ENCODE measurements at places on chromosomes 7 and 10.
A peak's percentile ranks its signal among the peaks of the same experiment; 100 is the strongest.

DNA sequence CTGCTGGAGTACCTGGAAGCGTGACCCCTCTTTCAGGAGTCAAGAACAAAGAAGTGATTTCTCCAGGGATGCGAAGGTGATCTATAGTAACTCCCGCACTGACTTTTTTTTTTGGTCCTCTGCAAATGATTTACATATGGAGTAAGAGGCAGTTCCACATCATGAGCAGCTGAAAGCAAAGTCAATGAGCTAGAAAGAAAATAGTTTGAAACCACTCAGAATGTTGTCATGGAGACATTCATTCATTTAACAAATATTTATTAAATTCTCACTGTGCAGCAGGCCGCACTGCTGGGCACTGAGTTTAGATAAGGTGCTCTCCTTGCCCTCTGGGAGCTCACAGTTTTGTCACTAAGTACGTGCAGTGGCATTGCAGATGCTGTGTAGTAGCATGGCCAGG lies 206.7 kb downstream of the CAMK1D start:
- no peak for DNase-seq

DNA sequence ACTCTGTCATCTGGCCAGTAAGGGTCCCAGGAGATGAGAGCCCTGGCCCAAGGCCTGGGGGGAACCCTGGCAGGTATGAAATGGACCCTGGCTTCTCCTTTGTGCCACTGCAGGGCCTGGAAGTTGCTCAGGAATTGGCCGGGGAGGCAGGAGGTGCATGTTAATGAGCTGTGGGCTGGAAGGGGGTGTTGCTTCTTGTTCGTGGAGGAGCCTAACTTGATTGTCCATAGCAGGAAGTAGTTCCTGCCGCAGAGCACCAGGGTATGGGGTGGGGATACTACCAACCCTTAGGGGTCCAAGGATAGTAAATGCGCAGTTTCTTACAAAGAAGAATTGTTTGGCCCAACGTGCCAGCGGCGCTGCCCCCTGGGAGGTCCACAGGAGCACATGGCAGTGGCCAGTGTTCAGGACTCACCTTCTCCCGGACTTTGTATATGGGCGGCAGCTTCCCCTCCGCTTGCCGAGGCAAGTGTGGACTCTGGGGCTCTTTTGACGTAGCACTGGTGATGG lies 21.5 kb downstream of the TEX36 start:
- no peak for DNase-seq

DNA sequence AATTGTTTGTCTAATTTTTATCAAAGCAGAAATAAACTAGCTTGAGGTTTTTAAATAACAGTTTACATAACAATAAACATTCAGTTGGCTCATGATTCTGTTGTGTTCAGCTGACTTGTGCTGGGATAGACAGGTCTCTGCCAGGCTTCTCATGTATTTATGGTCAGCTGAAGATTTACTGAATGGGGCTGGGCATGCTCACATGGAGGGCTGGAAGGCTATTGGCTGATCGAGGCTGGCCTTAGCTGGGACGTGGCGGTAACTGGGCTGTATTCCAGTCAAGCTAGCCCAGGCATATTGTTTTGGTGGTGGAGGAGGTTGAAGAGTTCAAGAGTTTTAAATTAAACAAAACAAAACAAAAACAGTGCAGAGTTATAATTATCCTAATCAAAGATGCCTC lies 251.0 kb upstream of the MTPN start:
- DNase-seq, result no peak

- DNase-seq, result no peak
These were observed 196.1 kb upstream of the SVIL start for GRCh38 chr10:29830531-29831512.

DNA sequence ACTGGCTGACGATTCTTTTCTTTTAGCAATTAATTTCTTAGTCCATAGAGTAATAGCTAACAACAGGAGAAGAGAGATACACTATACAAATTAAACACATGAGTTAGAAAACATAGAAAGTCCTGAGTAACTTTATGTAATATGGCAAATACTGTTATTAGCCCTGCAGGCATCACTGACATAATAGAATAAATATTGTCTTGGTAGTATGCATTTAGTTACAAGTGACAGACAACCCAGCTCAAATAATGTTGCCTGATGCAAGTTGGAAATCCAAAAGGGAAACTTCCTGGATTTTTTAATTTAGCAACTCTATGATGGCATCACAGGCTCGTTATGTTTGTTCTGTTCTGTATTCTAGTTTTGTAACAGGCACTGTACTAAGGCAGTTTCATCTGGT lies 95.1 kb downstream of the DKK1 start:
- no peak for DNase-seq

DNA sequence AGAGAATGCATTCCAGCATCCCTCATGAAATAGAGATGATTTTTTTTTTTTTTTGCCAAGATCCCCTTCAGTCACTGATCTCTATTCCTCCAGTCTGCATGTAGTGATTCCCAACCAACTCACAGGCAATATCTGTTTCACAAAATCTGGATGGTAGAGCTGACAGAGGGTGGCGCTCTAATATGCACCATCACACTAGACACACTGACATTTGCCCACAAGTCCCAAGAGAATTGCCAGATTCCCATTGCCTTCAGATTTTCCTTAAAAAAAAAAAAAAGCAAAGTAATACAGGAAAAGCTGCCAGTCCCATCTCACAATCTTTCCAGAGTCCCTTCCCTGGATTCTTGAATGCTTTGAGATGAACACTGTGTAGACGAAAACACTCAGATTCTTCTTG lies 301.0 kb downstream of the SORCS1 start:
- DNase-seq, result no peak

DNA sequence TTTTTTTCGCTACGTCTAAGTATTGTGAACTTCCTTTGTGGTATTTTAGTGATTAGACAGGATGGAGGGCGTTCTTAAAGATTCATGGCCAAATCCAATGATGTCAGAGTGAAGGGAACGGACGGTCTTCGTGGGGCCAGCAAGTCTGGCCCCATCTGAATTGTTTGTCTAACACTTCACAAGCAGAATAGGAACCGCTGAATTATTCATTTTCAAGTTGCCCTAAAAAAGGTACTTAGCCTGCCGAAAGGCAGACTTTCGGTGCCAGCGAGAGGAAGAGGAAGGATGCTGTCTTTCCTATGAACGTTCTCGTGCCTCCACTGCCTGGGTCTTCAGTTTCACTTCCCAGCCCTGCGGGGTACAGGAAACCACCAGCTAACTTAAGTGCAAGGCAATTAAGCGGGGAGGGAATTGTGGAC lies 145.7 kb upstream of the SH2B2 start:
- no peak for DNase-seq

DNA sequence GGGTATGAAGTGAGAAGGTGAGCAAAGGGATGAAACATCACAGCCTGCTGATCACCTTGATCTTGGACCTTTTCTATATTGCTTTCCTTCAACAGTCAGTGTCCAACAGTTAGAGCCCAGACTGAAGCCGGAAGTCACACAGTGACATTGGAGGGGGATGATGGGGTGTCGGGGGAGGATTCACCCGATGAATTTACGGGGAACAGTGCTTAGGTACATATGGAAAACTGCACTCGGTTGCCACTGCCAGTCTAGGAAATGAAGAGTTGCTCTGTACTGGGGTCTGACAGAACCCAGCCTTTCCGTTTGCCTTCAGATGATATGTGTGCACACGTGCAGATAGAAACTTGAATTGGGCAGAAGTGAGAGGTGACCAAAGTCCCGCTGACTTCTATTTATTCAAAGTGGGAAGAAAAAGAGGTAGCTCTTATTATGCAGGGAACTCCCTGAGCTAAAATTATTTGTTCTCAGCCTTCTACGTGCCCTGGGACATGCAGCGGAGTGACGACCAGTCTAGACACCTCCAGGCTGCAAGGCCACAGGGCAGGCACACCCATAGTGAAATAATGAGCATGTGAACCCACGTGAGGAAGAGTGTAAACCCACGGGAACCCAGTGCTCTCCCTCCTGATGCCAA lies 107.2 kb upstream of the INHBA start:
- DNase-seq, result no peak

GRCh38 chr7:104956753-104957450 lies 57.1 kb upstream of the KMT2E start:
- DNase-seq, result no peak

DNA sequence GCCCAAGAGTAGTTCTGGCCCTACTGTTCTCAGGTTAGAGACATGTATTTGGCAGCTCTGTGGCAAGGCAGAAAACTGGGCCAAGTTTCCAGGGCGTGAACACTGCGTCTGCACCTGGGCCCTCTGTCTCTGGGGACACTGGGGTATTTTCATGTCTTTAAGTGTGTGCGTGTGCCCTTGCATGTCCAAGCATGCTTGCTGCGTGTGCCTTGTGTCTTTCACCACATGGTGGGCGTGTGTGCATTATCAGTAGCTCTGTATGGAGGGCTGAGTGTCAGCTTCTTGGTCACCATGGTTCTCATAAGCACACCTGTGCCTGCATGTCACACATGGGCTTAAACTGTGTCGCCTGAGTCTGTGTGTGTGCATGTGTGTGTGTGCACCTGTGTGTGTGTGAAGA lies 69.3 kb downstream of the HIPK2 start:
- no peak for DNase-seq

DNA sequence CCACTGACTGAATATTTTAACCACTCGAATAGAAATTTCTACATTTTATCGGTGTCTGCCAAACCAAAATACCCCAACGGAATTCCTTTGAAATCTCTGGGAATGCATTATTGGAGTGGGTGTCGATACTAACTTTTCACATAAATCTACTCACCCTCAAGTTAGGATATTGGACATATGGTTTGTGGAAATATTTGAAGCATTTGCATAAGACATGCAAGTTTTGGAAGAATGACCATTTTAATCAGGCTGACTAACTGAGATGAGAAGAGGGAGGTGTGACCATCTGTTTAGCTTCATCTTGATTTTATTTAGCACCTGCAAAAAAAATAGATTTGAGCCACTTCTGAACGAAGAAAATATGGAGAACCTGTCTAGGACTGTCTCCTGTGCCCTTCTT lies 61.2 kb downstream of the KLF6 start:
- DNase-seq, result no peak

GRCh38 chr10:11159543-11160215 lies 142.0 kb downstream of the CELF2 start:
- DNase-seq, result no peak

GRCh38 chr10:34719746-34720145 lies 95.3 kb downstream of the PARD3 start:
- DNase-seq, result no peak

DNA sequence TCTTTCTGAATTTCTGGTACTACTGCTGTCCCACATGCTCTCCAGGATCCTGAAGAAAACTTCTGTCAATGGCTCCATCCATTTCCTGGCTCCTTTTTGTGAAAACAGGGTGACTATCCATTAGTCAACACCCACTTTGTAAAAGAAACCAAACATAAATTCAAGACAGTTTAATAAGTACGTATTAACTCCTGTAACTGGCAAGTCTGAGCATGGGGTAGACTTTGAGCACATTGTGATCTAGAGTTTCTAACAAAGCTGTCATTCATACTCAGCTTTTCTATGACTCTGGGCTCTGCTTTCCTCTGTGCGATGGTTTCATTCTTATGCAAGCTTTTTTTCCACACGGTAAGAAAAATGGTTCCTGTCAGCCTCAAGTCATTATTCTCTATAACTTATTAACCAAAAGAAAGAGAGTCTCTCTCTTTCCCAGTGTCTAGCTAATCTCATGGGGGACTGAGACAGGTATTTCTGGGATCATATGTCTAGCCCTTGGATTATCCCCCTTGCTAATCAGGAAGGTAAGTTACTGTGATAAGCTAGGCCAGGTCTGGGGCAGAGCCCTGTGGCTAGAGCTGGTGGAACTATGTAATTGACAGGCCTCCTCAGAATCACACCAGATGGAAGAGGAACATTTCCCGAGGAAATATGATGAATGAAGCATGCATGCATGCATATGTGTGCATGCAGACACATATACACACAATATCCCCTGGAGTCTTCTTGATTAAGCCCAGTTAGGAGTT lies 98.5 kb downstream of the GNAI1 start:
- DNase-seq, result no peak

DNA sequence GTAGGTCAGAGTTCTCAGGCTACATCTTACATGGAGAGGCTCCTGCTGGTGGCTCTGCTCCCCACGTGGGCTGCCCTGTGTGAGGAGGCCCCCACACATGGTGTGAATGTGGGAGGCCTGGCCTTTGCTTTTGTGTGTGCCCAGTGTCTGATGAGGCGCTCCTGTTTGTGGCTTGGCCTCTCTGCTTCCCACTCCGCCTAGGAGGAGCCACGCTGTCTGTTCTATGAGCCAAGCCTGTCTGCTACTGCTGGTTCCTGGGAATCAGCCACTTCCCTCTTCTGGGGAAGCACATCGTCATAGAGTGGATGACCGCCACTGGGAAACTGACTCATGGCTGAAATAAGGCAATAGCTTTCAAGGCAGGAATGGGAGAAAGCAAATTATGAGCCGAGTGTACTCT lies 87.1 kb downstream of the CYP26A1 start:
- no peak for DNase-seq

- DNase-seq, result no peak
These were observed 58.9 kb upstream of the WAPL start for GRCh38 chr10:86580521-86580891.

GRCh38 chr10:133186416-133187090 lies 26.5 kb downstream of the KNDC1 start:
- DNase-seq, result no peak

- DNase-seq, result no peak
These were observed 60.1 kb downstream of the LANCL2 start for GRCh38 chr7:55425141-55425752.

GRCh38 chr10:118488710-118489497 lies 106.5 kb downstream of the PRLHR start:
- DNase-seq, result no peak

DNA sequence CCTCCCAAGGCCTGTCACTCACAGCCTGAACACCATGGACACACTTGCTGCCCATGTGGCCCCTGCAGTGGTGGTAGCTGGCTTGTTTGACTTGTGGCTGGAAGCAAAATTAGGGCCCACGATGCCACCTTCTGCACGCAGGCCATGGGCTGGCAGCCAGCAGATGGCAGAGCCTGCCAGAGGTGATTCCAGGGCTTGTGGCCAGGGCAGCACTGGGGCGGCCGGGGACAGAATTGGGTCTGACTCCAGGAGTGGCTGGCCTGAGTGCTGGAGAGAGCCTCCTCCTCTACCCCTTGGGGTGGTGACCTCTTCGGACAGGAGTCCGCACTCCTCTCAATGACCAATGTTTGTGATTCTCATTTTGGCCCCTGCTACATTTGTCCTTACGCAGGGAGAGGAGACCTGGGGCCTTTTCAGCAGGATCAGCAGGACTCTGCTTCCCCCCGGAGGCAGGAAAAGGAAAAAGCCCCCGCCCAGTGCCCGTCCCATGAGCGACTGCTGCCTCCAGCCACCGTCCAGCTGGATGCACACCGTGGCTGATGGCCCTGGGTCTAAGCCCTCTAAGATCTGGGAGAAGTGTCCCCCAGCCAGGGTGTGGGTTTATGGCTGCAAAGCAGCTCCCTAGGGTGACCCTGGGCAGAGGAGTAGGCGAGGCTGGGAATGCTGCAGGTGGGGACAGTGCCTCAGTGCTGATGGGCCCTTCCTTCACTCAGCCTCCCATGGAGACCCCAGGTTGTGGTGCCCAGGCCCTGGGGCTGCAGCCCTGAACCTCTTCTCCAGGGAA lies 26.5 kb downstream of the DNAJB12 start:
- DNase-seq, result peak; percentile 52

Measured in DMS 273 treated with DMSO at 0.1 percent for 48 hours (cell line).